HFFc6 (cell line): ENCODE measurements at places on chromosomes 11 and 22.

DNA sequence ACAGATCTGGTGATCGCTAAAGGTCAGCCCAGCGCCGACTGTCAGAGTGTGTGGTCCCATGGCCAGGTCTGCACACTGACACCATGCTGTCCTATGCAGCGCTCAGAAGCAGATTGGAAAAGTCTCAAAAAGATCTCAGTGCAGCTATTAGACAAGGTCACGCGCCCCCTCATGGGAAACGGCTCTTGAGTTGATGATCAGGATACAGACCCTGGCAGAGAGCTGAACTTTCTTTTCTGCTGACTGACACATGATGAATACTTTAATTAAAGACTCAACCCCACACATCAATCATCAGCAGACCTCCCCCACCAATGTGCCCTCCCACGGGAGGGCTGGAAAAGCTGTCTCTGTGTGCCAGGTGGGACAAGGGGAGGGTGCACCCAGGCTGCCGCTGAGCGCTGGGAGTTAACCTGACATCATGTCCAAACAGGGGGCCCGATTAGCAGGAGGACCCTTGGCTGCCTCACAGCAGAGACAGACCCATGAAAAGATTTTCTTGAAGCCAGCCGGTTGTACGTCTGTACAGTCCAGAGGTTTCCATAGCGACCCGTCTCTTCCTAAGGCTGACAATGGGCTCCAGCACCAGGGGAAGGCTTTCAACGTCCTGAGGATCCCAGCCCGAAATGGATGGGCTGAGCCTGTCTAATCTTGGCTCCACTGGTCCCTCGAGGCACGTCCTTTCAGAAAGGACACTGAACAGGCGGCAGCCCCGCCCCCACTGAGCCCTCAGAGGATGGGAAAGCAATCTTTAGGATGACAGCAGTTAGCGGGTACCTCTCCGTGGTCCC is 26.9 kb downstream of the RASD2 start:
- H3K27me3 ChIP-seq = peaks cover 10% of the 10 kb centered on the region
- H3K27ac ChIP-seq = no peak overlapping the region
- H3K4me3 ChIP-seq = no peak overlapping the region
- no peaks in the 10 kb centered on the region for H3K36me3 ChIP-seq
- H3K4me1 ChIP-seq = peaks cover 37% of the 10 kb centered on the region

DNA sequence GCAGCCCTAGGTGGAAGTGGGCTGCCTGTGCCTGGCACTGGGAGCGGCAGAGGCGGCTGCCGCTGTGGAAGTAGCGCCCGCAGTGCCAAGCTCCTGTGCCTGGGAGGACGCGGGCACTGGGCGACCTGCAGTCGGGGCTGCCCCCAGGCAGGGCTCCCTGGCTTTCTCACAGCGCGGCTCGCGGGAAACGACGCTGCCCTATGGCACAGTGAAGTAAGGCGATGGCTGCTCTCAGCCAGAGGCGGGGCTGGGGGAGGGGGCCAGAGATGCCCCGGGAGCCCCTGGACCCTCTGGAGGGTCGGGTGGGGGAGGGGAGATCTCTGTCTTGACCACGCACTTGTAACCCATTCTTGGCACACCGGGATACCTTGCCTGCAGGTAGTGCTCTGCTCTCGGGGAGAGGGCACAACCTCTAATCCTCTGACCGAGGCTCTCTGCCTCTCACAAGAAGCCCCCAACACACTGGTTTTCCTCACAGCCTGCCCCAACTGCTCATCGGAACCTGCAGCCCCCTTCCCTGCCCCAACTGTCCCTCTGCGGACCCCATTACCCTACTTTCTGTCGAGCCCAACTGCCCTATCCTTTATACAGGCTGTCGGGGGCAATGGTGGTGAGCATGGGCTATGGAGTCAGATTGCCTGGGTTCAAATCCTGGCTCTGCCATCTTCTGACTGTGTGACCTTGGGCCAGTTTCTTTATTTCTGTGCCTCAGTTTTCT is 32.2 kb upstream of the TRIM29 start:
- no peaks in the 10 kb centered on the region for H3K4me1 ChIP-seq
- H3K36me3 ChIP-seq = no peaks in the 10 kb centered on the region
- peaks cover 31% of the 10 kb centered on the region for H3K27me3 ChIP-seq
- H3K27ac ChIP-seq = no peak overlapping the region
- no peak overlapping the region for H3K4me3 ChIP-seq

- peaks cover 14% of the 10 kb centered on the region for H3K4me1 ChIP-seq
- no peak for DNase-seq
- peaks cover 13% of the 10 kb centered on the region for H3K27me3 ChIP-seq
- H3K27ac ChIP-seq = no peak overlapping the region
- no peaks in the 10 kb centered on the region for H3K36me3 ChIP-seq
These were observed 139.3 kb downstream of the FEZ1 start for GRCh38 chr11:125356797-125357196.

DNA sequence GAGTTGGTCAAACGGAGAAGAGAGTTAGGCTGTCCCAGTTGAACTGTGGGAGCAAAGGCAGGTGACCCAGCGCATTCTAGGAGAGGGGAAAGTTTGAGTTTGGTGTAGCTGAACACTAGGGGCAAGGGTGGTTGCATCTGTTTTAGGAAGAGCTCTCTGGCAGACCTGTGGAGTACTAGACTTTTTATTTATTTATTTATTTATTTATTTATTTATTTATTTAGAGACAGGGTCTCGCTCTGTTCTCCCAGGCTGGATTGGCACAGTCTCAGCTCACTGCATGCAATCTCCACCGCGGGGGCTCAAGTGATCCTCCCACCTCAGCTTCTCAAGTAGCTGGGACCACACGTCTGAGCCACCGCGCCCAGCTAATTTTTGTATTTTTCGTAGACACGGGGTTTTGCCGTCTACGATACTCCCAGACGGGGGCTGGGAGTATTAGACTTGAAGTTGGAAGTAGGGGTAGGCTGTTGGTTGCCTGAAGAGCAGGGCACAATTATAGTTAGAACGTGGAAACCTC is 950 bp upstream of the ACER3 start:
- H3K27ac ChIP-seq = no peak overlapping the region
- no peak overlapping the region for H3K4me3 ChIP-seq
- no peaks in the 10 kb centered on the region for H3K36me3 ChIP-seq
- H3K27me3 ChIP-seq = no peaks in the 10 kb centered on the region

DNA sequence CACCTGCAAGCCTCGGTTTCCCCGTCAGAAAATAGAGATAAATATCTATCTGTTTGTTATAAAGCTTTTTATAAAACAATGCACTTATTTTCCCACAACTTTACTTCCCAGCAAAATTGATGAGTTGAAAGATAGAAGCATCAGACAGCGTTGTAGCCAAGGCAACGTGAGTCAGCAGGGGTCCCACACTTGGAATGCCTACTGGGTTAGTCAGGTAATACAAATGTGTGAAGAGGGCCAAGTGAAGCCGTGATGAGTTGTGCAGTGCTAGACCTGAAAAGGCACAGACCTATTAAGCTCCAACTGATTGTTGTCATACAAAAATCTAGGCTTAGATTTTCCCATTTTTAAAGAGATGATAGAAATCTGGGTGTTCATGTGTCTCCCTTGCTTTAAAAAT is 118.7 kb downstream of the PGR start:
- no peak overlapping the region for H3K4me3 ChIP-seq
- DNase-seq = no peak
- H3K36me3 ChIP-seq = no peaks in the 10 kb centered on the region
- H3K27ac ChIP-seq = no peak overlapping the region

GRCh38 chr11:75429902-75430713 is 2.9 kb downstream of the KLHL35 start:
- H3K4me3 ChIP-seq = no peak overlapping the region
- no peak for DNase-seq
- H3K27me3 ChIP-seq = peaks cover 48% of the 10 kb centered on the region
- no peak overlapping the region for H3K27ac ChIP-seq
- H3K4me1 ChIP-seq = peaks cover 4% of the 10 kb centered on the region; the same call in 1 of the 2 replicates
